EL (cell line): ENCODE measurements at places on chromosomes 11 and 22.
A peak's percentile ranks its signal among the peaks of the same experiment; 100 is the strongest.

DNA sequence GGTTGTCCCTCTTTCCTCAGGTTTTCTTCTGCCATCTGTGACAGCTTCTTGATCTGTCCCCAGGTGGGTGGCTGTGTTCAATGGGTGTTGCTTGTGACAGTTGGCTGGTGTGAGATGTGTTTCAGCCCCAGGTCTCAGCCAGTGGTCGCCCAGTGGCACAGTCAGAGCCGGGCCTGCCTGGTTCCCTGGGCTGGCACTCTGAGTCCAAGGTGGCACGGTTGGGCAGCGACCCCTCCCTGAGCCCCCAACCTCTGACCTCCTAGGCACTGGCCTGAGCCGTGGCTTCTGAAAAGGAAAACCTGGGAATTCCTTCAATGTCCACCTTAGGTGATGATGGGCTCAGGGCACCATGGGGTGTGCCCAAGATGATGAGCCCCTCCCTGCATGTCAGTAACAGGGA lies 14.0 kb upstream of the PRODH start:
- no peak for DNase-seq

- no peak for DNase-seq
Measured at GRCh38 chr11:57124505-57124904, 57.2 kb upstream of the LRRC55 start.

- no peak for DNase-seq
Measured at GRCh38 chr11:121059605-121060004, 35.7 kb downstream of the TBCEL start.

DNA sequence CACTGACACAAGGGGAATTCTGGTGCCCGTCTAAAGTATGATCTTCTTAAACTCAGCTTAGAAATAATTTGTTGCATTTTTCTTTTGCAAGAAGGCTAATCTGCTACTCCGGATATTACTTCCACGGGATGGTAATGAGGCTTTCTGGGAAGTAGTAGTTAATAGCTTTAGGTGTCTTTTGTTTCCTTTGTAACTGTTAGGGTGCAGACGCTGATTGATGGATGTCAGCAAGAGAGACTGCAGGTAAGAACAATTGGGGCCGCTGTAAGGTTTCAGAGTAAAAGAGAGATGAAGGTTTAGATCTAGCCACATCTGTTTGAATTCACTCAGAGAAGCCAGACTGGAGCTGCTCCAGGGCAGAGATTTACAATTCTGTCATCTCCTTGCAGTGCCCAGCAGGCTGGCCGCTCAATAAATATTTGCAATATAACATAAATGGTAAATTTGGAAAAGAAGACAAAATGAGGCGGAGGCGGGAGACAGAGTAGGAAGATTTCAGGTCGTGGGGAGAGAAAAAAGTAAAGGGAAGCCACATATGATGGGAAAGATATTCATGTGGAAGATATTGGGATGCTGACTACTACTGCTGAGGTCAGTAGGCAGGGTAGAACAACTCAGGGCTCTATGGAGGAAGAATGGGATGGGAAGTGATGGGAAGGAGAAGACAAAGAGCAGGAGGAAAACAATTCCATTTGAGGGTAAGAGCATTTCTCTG lies 320.5 kb downstream of the AASDHPPT start:
- peak; percentile 7 for DNase-seq
